Stimulated activated CD4-positive, alpha-beta T cell treated with anti-CD3 and anti-CD28 coated beads, Interleukin-12 subunit alpha, Interleukin-12 subunit beta, amount 100 ng/mL, for 48 hours (primary cell): ENCODE measurements at places on chromosomes 7 and 10.

GRCh38 chr10:132910901-132911785 lies 31.2 kb downstream of the CFAP46 start:
- DNase-seq: no peak

- DNase-seq: no peak
These were observed 185.4 kb downstream of the PHTF2 start for GRCh38 chr7:77983973-77984372.

DNA sequence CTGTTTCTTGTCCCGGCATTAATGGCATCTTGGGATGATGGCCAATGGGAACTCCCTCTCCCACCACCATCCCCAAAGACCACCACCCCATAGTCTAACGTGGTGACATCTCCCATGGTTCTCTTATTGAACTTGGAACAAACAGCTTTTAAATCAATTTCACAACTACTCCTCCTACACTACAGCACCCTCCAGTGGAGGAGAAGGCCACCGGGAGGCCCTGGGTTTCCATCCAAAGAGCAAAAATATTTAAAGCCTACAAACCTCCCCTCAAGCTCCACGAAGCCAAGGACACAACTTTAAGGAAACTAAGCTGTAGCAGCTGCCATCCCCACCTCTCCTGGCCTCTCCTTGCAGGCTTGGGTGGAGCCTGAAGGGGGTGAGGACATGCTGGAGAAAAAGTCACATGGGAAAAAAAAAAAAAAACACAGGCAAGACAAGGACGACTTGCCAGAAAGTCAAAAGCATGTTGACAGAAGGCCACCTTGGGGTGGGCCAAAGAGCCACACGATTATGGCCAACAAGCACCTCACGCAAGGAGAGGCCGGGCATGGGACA lies 94.0 kb upstream of the LANCL2 start:
- no peak for DNase-seq

DNA sequence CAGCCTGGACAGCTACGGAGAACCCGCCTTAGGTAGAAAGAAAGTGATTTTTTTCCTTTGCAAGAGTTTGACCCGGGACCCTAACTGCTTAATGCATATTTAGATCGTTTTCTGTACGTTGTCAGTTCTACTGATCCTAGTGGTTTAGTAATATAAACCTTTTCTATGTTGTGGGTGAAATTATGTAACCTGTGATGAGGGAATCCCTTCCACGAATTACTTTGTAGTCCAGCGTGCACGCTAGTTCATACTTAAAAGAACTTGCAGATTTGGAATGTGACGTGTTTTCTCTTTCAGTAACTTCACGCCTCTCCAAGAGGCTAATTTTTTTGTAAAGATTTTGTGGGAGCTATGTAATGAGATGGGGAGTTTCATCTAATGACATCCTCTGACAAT lies 705 bp downstream of the SLF2 start:
- DNase-seq: no peak

DNA sequence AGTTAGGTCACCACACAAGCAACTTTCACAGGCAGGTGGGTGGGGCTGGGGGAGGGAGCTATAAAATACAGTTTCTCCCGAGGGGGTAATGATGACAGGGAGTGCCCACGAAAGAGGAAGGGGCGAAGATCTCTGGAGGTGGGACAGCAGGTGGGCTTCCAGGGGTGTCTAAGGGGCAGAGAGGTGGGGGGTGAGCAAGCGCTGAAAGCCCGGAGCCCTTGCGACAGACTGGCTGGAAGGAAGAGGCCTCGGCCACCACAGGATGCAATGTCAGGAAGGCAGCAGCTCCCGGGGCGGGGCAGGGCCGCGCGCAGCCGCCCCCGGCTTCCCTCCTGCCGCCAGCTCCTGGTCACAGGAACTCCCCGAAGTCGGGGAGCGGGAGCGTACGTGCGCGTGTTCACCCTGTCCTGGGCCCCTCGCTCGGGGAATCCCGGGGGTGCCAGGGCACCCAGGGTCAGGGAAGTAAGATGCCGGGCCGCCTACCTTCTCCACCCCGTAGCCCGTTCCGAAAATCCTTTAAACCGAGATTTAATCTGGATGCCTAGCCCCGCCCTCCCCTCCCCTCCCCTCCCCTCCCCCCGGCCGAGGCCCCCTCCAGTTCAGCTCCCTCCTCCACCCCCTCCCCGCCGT lies 105.2 kb upstream of the PPIF start:
- DNase-seq: peak; percentile 75

- DNase-seq: no peak
These were observed 53.7 kb upstream of the SEMA3A start for GRCh38 chr7:84248267-84248666.

DNA sequence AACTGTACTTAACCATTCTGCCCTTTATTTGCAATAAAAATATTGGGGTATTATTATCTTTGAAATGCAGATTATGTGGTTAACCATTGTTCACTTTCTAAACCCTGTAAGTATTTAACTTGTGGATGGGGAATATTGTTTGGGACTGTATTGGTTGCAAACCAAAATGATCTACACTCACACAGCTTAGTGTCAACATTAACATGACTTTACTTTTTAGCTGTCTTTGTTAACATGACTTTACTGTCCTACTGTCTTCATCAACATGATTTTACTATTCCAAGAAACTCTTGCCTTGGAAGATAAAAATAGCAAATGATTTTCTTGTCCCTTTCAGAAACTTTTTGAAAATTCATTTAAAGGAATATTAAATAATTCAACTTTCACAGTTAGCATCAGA lies 471.5 kb downstream of the GFRA1 start:
- no peak for DNase-seq

DNA sequence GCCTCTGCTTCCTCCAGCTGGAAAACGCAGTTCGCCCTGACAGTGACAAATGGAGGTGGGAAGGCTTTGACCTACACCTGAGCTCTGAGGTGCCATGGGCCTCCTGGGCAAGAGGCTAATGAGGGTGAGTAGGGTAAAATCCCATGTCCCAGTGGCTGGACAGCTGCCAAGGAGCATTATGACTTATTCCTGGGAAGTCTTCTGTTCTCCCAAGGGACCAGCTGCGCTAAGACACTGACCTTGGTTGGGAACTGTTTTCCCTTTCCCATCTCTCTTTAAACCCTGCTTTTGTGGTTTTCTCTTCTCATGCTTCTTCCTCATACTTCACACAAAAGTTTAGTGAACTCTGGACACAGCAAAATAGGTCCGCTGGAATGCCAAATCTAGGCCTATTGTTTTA lies 72.6 kb downstream of the COPG2 start:
- no peak for DNase-seq

DNA sequence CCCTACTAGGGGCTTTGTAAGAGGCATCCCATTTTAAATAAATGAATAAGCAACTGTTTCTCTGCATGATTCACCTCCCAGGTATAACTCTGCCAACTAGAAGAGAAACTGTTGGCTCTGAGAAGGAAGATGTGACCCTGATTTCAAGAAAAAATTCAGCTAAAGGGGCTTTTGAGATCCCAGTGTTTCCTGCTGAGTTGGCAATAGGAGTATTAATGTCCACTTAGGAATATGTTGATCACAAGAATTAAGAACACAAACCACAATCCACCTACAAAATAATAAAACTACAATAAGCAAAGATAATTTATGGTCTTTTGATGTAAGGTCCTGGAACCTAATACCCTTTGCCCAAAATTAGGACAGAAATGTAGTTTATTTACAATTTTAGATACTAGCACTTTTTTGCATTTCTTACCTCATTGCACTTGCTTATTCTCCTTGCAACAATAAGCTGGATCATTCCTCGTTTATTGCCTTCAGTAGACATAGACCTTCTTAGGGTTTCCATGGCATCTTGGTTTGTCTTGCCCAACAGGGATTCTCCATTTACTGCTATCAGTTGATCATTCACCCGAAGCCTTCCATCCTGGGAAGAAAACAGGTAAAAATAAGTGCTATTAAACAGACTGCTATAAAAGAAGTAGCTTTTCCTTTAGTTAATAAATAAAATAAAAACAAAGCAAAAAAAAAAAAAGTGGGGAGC lies 456.2 kb downstream of the PARD3 start:
- DNase-seq: no peak

DNA sequence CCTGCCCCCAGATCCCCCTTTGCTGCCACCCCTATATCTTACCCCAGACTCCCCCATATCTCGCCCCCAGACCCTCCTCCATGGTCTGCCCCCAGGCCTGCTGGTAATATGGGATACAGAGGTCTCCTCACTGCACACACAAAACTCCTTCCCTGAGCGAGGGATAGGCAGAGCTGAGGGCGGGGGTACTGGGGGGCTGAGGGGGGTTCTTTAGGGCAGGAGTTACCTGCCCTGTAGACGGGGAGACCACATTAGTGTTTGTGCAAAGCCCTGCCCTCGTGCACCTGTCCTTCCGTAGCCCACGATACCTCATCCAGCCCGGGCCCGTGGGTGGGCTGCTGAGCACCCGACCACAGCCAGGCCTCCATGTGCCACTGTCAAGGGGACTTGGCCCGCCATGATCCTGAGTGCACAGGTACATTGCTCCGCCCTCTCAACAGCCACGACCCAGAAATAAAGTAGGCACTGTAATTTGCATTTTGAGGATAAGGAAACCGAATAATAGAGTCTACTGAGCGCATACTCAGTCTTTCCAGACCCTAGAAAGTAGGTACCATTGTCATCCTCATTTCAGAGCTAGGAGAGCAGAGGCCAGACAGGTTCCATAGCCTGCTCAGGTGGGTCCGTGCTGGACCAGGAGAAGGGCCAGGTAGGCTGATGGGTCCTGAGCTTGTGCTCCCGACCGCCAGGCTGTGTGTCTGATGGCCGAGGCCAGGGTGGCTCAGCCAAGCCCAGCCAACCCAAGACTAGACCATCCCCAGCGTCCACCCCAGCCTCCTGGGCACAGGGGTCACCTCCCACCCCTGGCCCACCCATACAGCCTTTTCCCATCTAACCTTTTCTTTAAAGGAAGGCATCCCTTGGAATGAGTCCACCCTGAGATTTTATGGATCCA lies 115.2 kb downstream of the LHPP start:
- no peak for DNase-seq
